Spleen (tissue), 13 donors: ENCODE measurements at places on chromosomes 4 and X.

DNA sequence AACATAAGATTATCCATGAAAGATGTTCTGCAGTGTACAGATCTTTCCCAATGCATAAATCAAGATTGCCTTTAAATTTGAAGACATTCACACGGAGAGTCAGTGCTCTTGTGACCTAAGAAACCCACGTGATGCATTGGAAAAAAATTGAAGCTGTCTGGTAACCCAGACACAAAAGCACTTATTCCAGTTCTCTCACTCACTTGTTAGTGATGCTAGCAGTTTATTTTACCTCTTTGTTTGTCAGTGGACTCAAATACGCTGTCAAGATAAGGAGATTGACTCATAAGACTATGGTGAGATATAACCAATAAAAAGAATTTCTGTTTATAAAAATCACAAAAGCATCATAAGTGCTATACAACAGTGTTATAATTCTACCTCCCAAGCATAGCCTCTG, 245.8 kb upstream of the SMIM31 start:
- no peak overlapping the region for H3K4me3 ChIP-seq
- H3K27me3 ChIP-seq, result no peaks in the 10 kb centered on the region
- no peak for DNase-seq
- H3K36me3 ChIP-seq, result no peaks in the 10 kb centered on the region
- H3K4me1 ChIP-seq, result no peaks in the 10 kb centered on the region
- H3K27ac ChIP-seq, result no peak overlapping the region

DNA sequence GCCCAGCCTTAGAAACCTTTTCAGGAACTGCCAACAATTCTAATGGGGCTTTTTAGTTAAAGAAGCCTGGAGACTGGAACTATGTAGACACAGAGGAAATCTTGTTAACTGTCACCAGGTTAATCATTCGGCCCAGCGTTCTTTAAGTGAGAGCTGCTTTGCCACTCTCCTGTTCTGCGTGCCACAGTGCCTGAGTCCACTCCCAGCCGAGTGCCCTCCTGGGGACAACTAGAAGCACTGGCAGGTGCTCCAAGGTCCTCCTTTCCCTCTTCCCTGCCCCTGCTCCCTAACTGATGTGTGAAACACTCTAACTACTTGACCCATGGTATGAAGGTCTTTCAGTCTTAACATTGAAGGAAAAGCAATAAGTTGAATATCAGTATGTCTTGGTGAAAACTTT, 151.2 kb upstream of the TLL1 start:
- no peaks in the 10 kb centered on the region for H3K4me1 ChIP-seq
- H3K27ac ChIP-seq, result no peak overlapping the region
- no peak overlapping the region for H3K4me3 ChIP-seq
- H3K36me3 ChIP-seq, result no peaks in the 10 kb centered on the region

DNA sequence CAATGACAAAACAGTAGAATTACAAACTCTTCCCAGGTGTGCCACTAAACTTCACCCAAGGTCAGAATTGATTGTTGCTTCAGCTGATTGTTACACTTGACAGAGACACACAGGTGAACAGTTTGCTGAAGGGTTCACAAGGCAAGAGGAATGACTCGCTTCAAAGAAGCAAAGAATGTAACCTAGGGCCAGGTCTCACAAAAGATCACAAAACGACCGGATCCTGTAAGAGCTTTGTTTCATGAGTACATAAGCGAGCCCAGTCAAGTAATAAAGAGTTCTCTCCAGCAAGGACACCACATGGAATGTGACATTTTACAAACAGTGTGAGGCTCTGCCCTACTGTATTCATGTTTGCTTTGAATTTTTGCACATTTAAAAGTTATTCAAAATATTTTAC, 9.1 kb downstream of the LNX1 start:
- H3K27me3 ChIP-seq, result no peaks in the 10 kb centered on the region
- H3K4me3 ChIP-seq, result no peak overlapping the region
- DNase-seq, result no peak

DNA sequence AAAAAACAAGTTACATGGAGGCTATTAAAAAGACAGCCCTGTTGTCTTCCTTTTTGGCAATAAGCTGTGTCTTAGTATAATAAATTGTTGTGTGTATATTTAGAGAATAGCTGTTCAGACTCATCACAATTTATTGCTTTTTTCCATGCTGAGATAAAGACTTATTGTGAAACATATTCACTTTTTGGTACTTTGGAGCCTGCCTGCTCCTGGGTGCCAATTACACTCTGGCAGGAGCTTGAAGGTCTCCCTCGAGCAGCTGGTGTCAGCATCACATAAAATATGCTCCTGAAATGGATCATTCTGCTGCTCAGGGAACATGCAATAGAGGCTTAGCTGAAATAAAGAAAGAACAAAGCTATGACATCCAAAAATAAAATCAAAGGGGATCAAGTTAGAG, 211.6 kb upstream of the DKK2 start:
- no peaks in the 10 kb centered on the region for H3K27me3 ChIP-seq
- no peak overlapping the region for H3K27ac ChIP-seq
- H3K4me1 ChIP-seq, result no peaks in the 10 kb centered on the region

GRCh38 chr4:35952751-35953150, 291.6 kb downstream of the ARAP2 start:
- H3K27ac ChIP-seq, result no peak overlapping the region
- no peak overlapping the region for H3K4me3 ChIP-seq
- no peaks in the 10 kb centered on the region for H3K36me3 ChIP-seq
- no peaks in the 10 kb centered on the region for H3K4me1 ChIP-seq
